CMK (cell line): ENCODE measurements at places on chromosomes 16 and 17.

GRCh38 chr16:69399361-69399760 lies 13.6 kb upstream of the TERF2 start:
- DNase-seq: no peak

DNA sequence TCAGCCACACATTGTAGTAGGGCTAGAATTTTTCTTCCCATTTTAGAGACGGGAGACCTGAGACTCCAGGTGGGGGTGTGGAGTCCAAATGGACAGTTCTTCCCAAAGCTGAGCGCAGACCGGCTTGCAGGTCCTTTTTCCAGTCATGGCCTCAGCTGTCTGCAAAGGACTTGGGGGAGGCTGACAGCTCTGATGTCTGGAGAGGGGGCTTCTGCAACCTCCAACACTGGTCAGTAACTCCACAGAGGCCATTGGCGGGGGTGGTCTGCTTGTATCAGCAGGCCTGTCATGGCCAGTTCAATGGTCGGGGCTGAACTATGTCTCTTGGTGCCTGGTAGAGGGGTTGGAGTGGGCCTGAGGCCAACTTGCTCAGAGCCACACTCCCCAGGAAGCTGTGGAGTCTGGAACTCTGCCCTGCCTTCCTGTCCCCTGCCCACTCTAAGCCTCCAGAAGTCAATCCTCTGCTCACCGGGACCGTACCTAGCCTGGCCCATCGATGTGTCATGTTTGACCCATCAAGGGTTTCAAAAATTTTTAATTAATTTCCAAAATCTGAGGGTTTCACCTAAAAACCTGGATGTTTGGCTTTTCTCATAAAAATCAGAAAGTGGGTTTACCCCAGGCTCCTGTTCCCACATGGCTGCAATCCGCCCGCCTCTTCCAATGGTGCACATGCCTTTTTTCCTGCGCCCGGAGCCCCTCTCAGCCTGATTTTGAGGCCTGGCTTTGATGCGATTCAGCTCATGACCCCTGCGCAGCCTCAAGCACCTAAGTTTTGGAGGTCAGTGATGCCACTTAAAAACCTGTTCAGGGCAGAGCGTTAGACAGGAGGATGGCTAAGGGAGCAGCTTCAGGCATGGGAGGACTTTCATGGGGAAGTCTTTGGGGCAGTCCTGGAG lies 39.9 kb downstream of the SNX20 start:
- no peak for DNase-seq

- DNase-seq: no peak
These were observed 175.5 kb upstream of the SDK2 start for GRCh38 chr17:73819440-73820395.

GRCh38 chr17:68886401-68886800 lies 68.8 kb downstream of the ABCA8 start:
- DNase-seq: no peak

DNA sequence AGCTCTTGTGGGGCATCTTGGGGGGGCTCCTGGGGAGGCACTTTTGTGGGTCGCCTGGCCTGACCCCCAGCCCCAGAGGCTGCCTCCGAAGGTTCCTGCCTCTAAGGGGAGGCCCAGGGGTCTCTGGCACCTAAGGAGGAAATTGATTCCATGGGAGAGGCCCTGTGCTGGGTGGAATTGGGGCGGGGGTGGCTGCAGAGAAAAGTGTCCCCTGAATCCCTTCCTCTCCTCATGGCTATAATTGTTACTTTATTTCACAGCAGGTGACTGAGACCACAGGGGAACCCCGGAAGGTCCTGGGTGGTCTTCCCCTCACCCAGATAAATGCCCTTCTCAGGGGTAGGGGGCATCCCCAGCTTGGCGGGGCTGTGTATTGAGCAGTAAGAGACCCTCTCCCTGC lies 3.1 kb downstream of the GLIS2 start:
- no peak for DNase-seq

DNA sequence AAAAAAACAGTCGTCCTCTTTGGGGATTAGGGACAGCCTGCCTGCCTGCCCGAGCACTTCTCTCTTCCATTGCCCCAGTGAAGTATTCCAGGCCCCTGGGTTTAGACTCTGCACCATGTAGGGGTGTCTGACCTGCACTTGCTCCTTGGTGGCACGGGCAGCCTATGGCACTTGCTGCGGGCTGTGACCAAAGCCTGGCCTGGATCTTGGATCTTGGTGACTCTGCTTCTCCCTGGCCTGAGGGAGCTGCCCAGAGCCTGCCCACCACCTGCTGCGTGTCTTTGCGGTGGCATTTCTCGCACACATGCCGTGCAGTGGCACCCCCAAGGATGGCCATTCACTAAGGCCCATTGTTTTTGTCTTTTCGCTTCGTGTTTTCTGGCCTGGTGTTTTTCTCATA lies 6.1 kb upstream of the STH start:
- no peak for DNase-seq

- no peak for DNase-seq
These were observed 2.7 kb upstream of the GIP start for GRCh38 chr17:48970865-48971687.

- DNase-seq: no peak
These were observed 501.4 kb upstream of the WSB1 start for GRCh38 chr17:26792486-26792885.

GRCh38 chr17:33531311-33531710 lies 238.2 kb upstream of the ASIC2 start:
- no peak for DNase-seq
